ENCODE measurements at places on chromosomes 3 and 15. TPM values are rescaled to one million over a fixed set of nuclear protein-coding genes. Genes with fewer than 3 reads are reported as not detected.

Gene SLC24A5
- total RNA-seq, result not detected

Gene GOLGA6L10
- total RNA-seq, result 0.30 TPM

Gene MESP2
- not detected for total RNA-seq

Gene OXNAD1
- total RNA-seq, result 10.5 TPM

Gene LMLN
- 6.7 TPM for total RNA-seq

Gene ZNF501
- 2.2 TPM for total RNA-seq

Gene PLOD2
- total RNA-seq, result 151 TPM

Gene CRYGS
- 2.1 TPM for total RNA-seq

Gene HTD2
- total RNA-seq, result 7.7 TPM

Gene TMOD2
- total RNA-seq, result 8.4 TPM

Gene KBTBD8
- 9.2 TPM for total RNA-seq

All from astrocyte (in vitro differentiated cells and primary cell).